ENCODE measurements at places on chromosomes 6 and 20.

DNA sequence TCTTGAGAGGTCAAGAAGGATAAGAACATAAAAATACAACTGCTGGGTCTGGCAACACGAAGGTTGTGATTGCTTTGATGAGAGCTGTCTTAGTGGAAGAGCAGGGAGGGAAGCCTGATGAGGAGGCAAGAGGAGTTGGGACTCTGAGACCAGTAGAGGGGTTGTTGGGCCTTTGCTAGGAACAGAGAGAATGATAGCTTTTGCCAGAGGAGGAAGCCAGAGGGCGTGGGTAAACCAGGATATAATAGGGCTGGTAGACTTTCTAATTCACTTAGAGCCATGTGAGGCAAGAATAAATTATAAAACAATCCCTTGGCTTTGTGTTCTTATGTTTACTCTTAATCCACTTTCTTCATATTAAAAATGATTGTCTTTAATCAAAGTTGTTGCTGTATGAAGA, 78.6 kb downstream of the RCAN2 start:
- DNase-seq, result no peak

DNA sequence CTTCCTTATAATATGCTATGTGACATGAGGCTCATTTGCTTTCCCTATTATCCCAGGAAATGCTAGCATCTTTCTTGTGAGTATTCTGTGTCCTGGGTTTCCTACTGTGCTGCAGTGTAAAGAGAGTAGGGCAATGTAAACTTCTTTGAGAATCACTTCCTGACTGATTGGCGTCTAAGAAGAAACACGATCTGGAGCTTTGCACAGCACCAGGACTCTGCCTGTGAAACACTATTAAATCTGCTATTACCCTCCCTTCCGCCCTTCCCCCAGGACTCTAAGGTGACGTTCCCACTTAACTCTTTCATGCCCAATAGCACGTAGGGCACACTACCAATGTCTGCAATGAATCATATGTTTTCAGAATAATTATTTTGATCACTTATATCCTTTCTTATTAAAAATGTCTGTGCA, 607.3 kb upstream of the CITED2 start:
- DNase-seq, result no peak

GRCh38 chr6:30188541-30188940, 24.7 kb downstream of the TRIM26 start:
- no peak for DNase-seq

- DNase-seq, result peak; percentile 65
These were observed 61.4 kb downstream of the GPR6 start for GRCh38 chr6:110039364-110039980.

- peak; percentile 58 for DNase-seq
These were observed 27.9 kb downstream of the PPARD start for GRCh38 chr6:35370124-35370741.

- DNase-seq, result no peak
These were observed 74.4 kb upstream of the FBXL4 start for GRCh38 chr6:99022039-99022609.
